Effector CD4-positive, alpha-beta T cell (primary cell): ENCODE measurements at places on chromosomes 1 and 21.

- no peak for DNase-seq
Observed at GRCh38 chr21:32329776-32330175, 31.1 kb downstream of the MRAP start.

DNA sequence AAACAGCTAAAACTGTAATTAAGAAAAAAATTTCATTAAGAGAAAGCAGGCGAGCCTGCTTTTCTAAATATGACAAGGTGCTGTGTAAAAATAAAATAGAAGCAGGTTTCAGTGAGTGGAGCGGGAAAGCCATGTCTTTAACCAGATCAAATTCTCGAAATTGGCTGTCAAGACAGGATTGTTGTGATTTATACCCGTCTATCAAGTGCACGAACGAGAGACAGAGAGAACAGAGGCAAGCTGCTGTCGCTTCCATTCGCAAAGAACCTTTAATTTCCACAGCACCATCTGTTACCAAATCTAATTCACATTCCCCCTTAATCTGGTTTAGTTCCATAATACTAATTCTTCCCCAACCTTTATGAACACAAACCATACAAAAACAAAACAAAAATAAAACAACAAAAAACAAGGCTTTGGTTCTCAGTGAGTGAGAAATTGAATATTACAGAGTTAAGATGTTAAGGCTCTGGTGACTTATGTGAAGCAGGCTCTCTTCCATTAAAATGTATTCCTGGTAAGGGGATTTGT lies 35.0 kb downstream of the ESRRG start:
- DNase-seq, result no peak

DNA sequence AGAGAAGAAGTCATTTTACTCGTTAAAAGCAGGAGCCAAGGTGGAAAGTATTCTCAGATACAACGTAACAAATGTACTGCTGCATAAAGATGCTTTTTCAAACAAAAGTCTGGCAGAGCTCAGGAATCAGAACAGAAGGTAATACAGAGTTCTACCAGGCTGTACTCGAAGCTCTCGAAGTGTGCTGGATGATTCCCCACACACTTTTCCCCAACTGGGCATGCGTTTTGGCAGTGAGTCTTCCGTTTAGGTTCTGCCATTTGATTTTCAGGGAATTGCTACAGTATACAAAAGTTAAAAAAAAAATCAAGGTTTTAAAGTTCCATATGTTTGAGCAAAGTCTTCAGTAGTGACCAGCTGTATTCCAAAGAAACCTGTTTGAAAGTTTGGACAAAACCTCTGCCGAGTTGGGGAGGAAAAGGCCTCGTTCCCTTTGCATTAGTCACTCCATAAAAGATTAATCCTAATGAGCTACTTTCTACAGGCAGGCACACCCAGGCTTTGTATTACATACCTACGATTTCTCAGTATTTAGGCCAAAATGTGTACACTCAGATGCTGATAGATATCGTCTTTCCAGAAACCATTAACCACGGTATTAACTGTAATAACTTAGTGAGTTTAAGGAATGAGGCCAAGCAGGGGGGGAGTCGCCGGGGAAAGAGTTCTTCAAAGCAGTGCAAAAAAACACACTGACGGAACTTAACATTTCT lies 477.1 kb downstream of the LMO4 start:
- no peak for DNase-seq

DNA sequence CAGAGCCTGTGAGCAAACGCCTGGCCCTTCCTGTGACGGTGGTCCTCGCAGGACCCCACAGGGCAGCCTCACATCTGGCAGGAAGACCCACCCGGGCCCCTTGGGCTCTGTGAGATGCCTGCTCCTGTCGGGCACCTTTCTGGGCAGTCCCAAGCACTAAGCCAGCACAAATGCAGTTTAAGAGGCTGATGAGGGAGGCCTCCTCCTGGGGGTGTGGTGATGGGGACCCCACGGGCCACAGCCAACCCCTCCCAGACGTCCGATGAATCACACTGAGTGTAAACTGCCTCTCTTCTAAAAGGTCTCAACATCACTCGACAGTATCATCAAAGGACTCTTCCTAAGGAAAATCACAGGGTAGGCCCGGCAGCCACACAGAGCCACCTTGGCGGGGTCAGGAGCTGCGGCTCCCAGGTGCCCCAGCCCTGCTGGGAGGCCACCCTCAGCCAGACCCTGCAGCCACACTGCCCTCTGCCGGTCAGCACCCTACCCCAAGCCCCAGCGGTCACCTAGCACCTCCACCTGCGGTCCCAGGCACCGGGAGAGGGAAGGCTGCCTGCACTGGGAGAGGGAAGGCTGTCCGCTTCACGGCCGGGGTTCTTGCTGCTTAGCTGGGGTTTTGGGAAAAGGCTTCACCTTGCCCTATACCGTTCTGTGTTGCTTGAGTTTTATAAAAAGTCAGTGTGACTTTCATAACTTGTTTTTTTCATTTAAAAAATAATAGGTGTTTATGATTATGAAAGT lies 3.9 kb upstream of the PRKCZ start:
- no peak for DNase-seq

- DNase-seq, result no peak
Observed at GRCh38 chr1:202243006-202243405, 49.4 kb downstream of the LGR6 start.

DNA sequence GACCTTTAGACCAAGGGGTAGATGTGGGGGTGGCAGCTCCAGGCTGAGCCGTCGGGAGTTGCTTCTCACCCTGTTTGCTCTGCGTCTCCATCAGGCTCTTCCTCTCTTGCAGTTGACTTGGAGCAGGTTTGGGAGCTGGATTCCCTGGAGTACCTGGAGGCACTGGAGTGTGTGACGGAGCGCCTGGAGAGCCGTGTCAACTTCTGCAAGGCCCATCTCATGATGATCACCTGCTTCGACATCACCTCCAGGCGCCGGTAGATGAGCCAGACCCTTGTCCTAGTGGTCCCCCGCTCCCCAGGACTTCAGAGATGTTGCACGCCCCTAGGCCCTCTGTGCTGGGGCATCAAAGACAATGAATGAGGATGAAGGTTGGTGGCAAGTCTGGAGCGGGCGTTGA lies 547.6 kb downstream of the KIF26B start:
- DNase-seq, result no peak

DNA sequence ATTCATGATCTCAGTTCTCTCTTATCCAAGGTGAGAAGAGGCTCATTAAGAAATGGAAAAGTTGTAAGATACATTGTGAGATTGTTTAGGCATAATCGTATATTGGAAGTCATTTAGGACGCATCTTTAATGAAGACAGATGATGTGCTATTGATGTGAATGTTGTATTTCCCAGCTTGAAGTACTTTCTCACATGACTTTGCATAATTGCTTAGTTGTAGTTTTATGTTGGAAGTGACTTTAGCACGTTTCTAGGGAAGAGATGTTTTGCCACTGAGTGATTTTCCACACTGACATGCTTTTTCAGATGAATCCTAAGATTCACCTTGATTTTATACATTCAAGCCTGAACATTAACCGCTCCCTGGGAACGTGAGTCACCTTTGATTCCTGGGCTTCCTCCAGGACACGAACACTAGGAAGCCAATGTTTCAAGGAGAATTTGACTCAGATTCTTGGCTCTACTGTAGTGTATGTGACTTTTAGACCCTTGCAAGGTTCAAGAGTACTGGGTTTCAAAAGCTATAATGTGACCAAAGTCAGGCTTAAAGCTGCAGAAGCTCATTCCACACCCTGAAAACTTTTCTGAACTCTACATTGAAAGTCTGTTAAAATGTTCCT lies 27.9 kb downstream of the ANGEL2 start:
- no peak for DNase-seq

- DNase-seq, result no peak
Observed at GRCh38 chr1:94795434-94795833, 24.7 kb upstream of the SLC44A3 start.

- no peak for DNase-seq
Observed at GRCh38 chr1:77513839-77514763, 168.4 kb downstream of the ZZZ3 start.

GRCh38 chr1:20584890-20585289 lies 4.0 kb upstream of the CDA start:
- no peak for DNase-seq

- no peak for DNase-seq
Observed at GRCh38 chr21:44049606-44050005, 37.5 kb downstream of the TRAPPC10 start.

- DNase-seq, result no peak
Observed at GRCh38 chr1:58905628-58906221, 121.9 kb upstream of the JUN start.

DNA sequence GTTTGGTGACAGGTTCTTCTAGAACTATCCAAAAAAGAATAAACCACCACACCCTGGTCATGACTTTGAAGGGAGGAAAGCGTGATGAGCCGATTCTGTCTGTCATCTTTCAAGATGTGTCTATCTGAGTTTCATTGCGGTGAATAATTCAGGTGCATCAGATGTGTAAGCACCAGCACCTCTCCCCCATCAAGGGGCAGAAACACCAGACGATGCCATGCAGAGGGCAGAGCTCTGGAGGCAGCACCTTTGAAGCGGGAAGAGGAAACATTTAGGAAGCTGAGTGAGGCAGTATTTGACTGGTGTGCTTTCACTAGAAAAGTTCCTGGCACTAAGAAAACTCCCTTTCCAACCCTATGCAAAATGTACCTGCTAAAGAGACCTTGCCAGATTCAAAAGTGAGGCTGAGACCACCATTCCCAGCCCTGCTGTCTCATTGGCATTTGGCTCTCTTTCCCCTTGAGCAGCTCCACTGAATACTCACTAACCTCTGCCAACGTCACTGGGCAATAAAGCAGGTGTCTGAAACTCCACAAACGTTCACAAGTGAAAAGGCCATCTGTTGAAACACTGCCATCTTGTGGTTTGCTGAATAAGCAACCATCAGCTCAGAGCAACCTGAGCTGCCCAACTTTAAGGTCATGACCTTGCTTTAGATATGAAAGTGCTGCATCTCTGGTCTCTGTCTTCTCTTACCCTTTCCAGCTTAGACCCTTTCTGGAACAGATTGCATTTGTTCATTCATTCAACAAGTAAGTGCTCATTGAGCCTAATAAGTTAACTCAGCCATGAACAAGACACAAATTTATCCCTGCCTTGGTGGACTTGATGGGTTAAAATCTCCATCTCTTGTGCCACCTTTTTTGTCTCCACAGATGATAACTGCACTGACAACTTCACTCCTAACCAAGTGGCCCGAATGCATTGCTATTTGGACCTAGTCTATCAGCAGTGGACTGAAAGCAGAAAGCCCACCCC lies 228.6 kb downstream of the PAPPA2 start:
- no peak for DNase-seq

GRCh38 chr21:29958551-29958950 lies 18.8 kb upstream of the GRIK1 start:
- DNase-seq, result no peak

- DNase-seq, result no peak
Observed at GRCh38 chr1:243882276-243882675, 32.2 kb upstream of the AKT3 start.

DNA sequence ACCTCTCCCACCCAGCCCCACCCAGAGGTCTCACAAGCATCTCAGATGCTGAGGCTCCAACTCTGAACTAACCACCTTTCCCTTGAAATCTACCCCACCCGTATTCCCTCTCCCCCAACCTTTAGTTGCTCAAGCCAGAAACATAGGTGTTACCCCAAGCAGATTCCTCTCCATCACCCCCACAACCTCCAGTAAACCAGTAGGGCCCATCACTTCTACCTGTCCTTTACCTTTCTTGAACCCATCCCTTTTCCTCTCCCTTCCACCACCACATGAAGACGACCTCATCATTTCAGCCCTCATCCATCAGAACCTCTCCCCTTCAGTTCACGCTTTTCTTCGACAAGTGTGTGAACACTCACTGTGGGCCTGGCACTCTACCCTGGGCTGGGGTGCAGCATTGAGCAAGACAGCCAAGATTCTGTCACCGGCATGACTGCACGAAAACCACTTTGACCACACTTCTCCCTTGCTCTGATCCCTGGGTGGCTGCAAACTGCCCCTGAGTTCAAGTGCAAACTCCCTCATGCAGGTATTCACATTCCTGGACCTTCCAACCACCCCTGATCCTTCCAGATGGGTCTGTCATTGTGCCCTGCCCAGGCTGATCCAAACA lies 65.5 kb upstream of the LAPTM5 start:
- no peak for DNase-seq

GRCh38 chr1:52209429-52209828 lies 67.5 kb downstream of the ZFYVE9 start:
- no peak for DNase-seq

- no peak for DNase-seq
Observed at GRCh38 chr1:246595146-246595545, 28.9 kb downstream of the CNST start.

- no peak for DNase-seq
Observed at GRCh38 chr1:111191496-111191895, 8.9 kb downstream of the DENND2D start.

- no peak for DNase-seq
Observed at GRCh38 chr1:33299461-33300155, 21.3 kb downstream of the A3GALT2 start.

DNA sequence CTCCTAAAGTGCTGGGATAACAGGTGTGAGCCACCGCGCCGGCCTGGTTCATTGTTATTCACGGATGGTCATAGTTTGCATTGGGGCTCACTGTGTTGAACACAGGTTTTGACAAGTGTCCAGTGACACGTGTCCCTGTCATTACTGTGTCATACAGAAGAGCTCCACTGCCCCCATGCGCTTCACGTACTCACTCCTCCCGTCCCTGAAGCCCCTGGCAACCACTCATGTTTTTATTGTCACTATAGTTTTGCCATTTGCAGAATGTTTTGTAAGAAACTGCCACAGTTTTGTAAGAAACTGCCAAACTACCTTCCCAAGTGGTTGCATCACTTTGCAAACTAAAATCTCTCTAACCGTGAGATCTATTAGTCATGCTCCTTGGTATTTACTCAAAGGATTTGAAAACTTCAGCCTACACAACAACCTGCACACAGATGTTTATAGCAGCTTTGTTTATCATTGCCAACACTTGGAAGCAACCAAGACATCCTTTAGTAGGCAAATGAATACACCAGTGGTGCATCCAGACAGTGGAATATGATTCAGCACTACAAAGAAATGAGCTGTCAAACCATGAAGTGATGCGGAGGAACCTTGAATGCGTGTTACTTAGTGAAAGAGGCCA lies 163.2 kb upstream of the COL6A1 start:
- DNase-seq, result no peak

- DNase-seq, result peak; percentile 18
Observed at GRCh38 chr1:25677193-25677773, 60.7 kb downstream of the MAN1C1 start.

DNA sequence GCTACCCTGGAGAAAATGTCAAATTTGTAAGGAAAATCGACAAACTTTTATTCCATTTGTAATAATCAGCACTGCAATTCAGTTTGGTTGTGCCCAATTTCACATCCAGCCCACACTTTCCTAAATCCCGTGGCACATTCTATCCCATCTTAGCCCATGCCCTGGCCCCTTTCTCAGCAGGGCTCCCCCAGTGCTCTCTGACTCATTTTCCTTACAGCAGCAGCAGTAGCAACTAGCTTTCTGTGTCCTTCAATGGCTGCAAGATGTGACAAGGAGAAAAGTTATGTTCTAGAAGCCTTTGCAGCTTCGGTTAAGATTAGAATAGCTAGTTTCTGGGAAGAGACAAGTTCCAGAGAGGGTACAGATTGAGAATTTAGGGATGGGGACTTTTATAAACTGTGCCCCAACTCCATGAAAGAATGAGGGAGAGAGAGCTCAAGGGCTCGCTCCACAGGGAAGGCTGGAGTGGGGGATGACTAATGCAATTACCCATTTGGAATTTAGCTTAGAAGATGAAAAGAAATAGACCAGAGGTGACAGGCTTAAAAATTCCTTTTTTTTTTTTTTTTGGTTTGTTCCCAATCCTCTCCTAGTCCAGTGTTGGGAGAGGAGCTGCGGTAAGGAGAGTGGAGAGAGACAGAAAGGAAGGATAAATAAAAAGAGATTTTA lies 47.0 kb upstream of the POU2F1 start:
- DNase-seq, result no peak
